ENCODE measurements at places on chromosomes 11 and 22. TPM values are rescaled to one million over a fixed set of nuclear protein-coding genes. Genes with fewer than 3 reads are reported as not detected.

DNA sequence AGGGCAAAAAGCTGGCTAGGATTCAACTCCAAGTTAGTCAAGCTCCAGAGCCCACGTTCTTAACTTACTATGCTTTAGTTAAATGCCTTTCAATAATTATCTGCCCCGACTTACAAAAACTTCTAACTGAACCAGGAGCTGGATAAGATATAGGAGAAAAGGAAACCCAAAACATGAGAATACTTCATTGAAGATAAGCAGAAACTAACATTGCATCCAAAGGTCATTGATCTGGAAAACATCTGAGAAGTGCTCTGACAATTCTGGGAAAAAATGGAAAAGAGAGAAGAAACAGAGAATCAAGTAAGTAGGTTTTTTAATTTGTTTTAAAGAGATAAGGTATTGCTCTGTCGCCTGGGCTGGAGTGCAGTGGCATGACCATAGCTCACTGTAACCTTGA is 27.2 kb downstream of the ACAT1 start:
- no peaks in the 10 kb centered on the region for H3K27me3 ChIP-seq
- H3K27ac ChIP-seq, result peak overlapping the region; percentile 42
- DNase-seq, result no peak
- peaks cover 22% of the 10 kb centered on the region for H3K4me1 ChIP-seq

SYCE3 gene
- not detected for total RNA-seq

- no peak overlapping the region for H3K27ac ChIP-seq
- H3K4me3 ChIP-seq, result no peak overlapping the region
- H3K27me3 ChIP-seq, result no peaks in the 10 kb centered on the region
- DNase-seq, result no peak
- H3K36me3 ChIP-seq, result no peaks in the 10 kb centered on the region
- no peaks in the 10 kb centered on the region for H3K4me1 ChIP-seq
Measured at GRCh38 chr11:109747839-109748238, 325.8 kb downstream of the C11orf87 start.

ASRGL1 gene
- total RNA-seq, result 5.7 TPM

DNA sequence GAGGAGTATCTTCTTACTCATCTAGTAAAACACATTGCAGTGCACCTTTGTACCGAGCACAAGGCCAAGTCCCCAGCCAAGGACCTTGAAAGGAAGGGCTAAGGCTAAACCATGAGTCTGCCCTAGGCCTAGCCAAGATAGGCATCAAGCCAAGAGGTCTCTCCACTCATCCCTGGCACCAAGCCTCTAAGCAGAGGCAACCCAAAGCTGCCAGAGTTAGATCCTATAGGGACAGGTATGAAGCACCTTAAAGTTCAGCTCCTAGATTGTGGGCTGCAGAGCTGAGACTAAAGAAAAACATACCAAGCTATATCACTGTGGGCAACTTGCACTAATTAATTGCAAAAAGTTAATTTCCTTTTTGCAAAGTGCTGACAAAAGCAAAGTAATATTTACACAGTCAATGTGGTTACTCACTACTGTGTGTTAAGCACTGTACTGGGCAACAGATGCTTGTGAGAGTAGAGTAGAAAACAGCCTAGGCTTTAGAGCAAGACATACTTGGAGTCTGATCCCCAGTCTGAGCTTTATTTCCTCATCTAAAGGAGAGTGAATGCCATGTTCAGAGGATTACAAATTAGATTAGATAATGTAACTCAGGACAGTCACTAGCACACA is 7.2 kb downstream of the COA4 start:
- no peak overlapping the region for H3K4me3 ChIP-seq
- H3K4me1 ChIP-seq, result no peaks in the 10 kb centered on the region
- DNase-seq, result no peak
- no peaks in the 10 kb centered on the region for H3K27me3 ChIP-seq

DNA sequence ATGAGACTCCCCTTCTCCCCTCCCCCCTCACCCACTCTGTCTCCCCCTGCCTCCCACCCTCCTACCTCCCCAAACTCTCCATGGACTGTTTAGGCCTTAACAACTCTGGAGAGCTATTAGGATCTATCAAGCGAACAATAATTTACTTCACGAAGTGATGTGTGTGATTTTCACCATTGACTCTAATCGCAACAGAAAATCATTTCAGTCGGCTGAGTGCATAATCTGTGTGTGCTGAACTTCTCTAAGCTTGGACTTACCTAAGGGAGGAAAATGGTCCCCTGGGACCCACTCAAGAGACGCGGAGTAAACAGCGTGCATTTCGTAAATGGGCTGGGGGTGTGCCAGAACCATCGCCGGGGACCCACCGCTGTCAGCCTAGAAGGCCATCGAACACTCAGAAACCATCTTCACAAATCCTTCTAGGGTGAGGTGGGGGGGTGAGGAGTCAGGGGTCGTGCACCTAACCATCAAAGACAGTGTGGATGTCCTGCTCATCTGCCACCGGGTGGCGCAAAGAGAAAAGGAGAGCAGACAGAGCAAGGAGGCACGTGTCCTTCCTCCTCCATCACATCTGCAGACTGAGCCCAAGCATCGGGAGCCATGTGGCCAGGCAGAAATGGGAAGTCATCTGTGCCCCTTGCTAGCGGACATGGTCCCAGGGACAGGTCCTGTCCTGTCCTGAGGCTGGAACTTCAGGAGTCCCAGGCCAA is 62.1 kb upstream of the NUP50 start:
- no peak overlapping the region for H3K4me3 ChIP-seq
- H3K27me3 ChIP-seq, result peaks cover 8% of the 10 kb centered on the region
